ENCODE measurements at places on chromosomes 7 and 10.

DNA sequence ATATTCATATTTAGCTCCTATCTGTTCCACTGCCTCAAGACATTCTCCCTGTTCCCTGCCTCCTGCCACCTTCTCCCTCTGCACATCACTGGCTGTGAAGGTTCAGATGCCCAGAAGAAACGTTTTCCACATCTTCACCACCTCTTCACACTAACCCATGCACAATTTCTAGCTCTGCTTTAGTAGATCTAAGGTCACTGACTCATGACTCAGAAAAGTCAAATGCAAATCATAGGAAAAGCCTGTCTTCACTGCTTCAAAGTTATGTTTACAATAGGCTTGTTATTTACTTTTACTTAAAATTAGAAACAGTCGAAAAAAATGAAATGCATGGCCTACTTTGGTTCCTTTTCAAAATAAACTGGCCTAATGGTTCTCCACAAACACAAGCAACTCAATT lies 2.5 kb downstream of the SCRN1 start:
- no peak for DNase-seq

- no peak for DNase-seq
Observed at GRCh38 chr7:8208816-8209215, 53.2 kb downstream of the ICA1 start.

GRCh38 chr7:40499718-40500117 lies 364.9 kb downstream of the SUGCT start:
- DNase-seq = no peak

DNA sequence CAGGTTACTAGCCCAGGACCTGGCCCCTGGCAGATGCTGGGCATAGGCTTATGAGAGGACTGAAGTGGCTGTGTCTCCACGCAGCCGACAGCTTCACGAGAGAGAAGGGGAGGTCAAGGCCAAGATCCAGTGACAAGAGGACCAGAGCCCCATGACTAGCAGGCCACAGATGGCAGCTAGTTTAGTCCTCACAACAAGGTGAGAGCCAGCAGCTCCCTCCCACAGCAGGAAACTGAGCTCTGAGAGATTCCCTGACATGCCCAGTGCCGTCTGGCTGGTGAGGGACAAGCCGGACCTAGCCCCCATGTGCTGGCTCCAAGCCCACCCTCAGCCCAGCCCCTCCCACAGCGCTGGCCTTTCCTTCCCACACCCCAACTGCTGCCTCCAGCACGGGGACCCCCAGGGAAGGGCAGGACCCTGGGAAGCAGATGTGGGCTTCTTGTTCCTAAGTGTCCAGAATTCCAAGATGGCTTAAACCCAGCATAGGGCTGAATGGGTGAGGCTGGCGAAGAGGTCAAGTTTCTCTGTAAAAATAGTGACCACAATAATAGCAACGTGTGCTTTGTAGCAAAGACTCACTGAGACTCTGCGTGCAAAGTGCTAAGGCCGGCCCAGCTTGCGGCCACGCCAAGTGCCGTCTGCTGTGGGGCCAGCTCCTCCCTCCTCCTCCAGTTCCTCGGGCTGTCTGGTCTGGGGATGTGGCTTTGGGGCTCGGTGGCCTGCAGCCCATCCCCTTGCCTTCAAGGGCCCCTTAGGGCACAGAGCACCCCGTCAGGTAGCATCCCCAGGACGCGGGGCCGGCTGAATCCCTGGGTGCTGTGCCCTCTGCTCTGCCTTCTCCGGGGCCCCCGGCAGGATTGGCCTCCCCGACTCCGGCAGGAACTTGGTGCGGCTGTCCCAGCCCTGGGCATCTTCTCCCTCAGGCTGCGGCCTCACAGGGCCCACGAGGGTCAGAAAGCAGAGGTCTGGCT lies 7.8 kb upstream of the FAM20C start:
- no peak for DNase-seq

- DNase-seq = peak; percentile 75
Observed at GRCh38 chr7:98878365-98879197, at the start of gene TRRAP. TSS of gene TRRAP (plus strand) at chr7:98878532. CDS start at chr7:98881151, 2,619 bp downstream.

GRCh38 chr10:29734962-29735627 lies 100.3 kb upstream of the SVIL start:
- peak; percentile 58 for DNase-seq

- DNase-seq = no peak
Observed at GRCh38 chr10:36638462-36639155, 486.8 kb upstream of the ANKRD30A start.

DNA sequence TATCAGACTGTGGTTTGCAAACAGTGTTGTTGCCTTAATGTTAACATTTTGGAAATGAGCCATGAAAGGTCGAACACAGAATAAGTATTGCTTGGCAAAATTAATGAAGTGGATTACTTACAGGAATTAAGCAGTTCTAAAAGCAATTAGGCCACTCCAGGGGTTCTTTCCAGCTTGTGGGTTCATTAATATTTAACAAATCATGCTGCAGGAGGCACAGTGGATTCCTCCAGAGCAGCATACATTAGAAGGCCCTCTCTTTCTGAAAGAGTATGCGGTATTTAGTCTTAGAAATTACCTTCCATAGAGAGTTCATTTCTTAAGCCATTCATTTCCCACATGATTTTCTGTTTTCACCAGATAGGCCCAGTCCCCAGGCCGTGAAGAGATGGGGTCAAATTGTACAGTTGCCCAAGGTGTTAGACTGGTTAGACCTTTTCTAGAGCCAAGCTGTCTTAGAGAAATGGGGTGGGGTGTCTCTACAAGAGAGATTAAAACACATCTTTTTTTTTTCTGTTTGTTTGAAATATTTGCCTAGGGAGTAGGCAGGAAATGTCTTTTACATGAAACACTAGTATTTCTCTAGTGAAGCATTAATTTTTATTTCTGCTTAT lies 40.0 kb upstream of the AGR3 start:
- no peak for DNase-seq

GRCh38 chr7:44272456-44272855 lies 52.9 kb downstream of the CAMK2B start:
- no peak for DNase-seq

DNA sequence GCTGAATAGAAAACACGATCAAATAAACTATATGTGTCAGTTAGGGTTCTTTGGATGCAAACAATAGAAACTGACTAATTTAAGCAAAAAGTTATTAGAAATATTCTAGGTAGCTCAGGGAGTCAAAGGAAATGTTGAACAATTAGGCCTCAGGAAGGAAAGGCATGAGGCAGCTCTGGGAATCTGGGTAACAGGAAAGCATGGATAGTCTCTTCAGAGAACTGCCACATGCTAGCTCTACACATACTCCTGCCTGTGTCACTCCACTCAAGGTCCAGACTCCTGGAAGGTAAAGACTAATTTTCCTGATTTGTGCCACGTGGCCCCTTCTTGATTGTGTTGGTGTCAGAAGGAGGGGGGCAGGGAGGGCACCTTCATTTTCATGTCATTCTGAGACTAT lies 23.8 kb upstream of the PTTG1IP2 start:
- DNase-seq = no peak

DNA sequence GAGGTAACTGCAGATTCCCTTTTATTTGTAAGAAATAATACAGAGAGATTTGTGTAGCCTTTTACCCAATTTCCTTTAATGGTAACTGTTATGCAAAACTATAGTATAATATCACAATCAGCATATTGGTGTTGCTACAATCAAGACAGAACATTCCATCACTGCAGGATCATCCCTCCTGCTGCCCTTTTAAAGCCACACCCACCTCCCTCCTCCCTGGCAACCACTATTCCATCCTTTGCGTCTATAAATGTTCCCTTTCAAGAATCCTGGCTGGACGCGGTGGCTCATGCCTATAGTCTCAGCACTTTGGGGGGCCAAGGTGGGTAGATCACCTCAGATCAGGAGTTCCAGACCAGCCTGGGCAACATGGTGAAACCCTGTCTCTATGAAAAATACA lies 13.2 kb downstream of the ACBD7 start:
- DNase-seq = no peak

- no peak for DNase-seq
Observed at GRCh38 chr10:24790073-24790472, 66.4 kb upstream of the ARHGAP21 start.

DNA sequence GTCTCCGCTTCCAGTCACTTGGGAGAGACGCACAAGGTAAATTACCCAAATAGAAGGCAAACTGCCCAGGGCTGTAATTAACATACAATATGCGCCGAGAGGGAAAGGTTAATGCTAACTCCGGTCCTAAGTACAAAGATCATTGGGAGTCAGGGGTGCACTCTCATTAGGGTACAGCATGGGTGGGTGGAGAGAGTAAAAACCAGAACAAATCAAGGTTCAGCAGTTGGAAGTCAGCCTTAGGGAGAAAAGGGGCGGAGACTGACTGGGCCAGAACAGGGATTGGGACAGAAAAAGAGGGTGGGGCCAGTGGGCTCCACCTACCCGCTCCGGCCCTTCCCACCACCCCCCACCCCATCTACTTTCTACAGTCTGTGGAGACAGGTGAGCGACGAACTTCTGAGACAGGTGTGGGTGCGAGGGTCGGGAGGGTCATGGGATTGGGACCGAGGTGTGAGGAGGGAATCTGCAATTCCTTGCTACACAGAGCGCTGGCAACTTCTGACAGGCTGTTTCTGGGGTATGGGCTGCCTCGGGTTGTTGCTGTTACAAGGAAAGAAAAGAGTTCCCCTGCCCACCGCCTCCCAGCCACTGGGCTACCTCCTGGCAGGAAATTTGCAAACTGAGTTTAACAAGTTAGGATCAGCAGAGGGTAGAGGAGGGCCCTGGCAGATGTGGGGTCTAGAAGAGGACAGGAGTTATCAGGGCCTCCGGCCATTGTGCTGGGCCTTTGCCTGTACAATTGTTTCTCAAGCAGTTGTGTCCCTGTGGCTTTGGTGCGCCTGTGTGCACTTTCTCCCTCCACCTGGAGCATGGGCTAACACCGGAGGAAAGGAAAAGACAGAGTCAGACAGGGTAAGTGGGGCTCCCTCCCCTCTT lies at the start of gene TMEM139:
Gene TMEM139 (plus strand): TSS at position 368 of the 879 bp plus-strand sequence. CDS start 1,000 bp downstream, outside the sequence.
- no peak for DNase-seq

DNA sequence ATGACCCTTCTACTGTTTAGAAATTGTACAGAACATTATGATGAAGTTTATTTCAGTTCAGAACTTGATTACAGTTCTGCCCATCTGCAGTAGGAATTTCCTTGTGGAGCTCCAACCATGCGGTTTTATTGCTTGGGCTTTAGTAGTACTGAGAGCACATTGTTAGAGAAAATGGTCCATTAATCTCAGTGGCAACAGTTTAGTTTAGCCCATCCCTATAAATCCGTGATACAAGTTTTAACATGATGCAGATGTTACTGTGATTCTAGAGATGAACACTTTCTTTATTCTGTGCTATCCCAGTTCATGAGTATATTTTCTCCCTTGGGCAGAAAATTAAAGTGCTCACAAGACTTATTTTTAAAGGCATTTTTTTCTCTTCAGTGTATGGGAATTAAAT lies 84.8 kb upstream of the FZD8 start:
- no peak for DNase-seq

GRCh38 chr10:12638781-12639180 lies 289.4 kb downstream of the CAMK1D start:
- no peak for DNase-seq

GRCh38 chr10:131703941-131704340 lies 196.9 kb upstream of the PPP2R2D start:
- no peak for DNase-seq

DNA sequence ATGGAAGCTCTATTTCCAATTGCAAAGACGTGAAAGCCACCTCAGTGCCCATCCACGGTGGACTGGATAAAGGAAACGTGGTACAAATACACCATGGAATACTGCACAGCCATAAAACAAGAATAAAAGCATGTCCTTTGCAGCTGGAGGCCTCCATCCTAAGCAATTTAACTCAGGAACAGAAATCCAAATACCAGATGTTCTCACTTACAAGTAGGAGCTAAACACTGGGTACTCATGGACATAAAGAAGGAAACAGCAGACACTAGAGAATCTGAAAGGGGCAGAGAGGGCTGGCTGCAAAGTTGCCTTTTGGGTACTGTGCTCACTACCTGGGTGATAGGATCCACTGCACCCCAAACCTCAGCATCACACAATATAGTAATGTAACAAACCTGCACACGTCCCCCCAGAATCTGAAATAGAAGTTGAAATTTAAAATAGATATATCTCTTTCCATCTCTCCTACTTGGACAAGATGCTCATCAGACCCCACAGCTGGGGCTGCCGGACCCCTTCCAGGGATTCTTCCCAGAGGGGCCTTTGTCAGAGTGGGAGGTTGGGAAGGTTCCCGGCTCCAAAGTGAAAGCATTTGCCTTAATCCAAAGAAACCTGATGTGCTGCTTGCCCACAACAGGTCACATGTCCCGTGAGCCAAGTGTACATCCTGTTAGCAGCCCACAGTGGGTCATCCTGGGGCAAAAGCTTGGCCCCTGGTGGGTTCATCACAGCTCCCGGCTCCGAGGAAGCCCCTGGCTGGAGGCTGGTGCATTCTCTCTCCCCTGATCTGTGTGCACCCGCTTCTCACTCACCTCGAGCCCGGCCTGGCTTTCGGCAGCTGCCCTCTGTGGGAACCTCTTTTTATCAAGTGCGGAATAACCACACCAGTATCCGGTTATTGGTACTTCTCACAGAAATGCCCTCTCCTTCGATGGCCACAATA lies 172.3 kb upstream of the PPP2R2D start:
- DNase-seq = no peak

DNA sequence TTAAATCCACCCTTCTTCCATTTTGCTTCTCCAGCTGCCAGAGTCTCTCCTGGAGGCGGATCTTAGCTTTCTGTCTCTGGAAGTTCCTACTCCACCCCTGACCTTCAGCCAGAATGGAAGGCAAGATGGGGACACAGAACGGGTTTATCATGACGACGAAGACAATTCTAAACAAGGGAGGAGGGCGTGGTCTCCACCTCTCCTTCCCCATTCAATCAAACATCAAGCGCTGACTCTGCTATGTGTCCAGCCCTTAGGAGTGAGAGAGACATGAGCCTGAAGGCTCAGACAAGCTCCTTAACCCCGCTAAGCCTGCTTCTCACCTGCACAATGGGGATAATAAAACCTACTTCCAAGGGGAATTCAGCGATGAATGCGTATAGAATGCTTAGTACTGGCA lies 3.1 kb downstream of the CYP17A1 start:
- no peak for DNase-seq

- no peak for DNase-seq
Observed at GRCh38 chr10:123391275-123392028, 237.2 kb downstream of the BUB3 start.

DNA sequence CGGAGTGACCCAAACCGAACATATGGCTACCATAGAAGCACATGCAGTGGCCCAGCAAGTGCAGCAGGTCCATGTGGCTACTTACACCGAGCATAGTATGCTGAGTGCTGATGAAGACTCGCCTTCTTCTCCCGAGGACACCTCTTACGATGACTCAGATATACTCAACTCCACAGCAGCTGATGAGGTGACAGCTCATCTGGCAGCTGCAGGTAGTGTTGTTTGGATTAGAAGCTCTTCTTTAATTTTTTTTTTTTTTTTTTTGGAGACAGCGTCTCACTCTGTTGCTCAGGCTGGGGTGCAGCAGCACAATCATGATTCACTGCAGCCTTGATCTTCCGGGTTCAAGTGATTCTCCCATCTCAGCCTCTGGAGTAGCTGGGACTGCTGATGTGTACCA lies 45.8 kb downstream of the NRF1 start:
- DNase-seq = no peak

- no peak for DNase-seq
Observed at GRCh38 chr7:5541087-5541992, 117.7 kb upstream of the TNRC18 start.

Data from activated CD4-positive, alpha-beta T cell treated with anti-CD3 and anti-CD28 coated beads, Interleukin-2, amount 50 U/mL, for 48 hours (primary cell).